ENCODE measurements at places on chromosomes 2 and 18.

GRCh38 chr2:36919041-36919837, 47.1 kb downstream of the STRN start:
- no peak for DNase-seq

GRCh38 chr2:59868981-59869380, 684.5 kb downstream of the BCL11A start:
- no peak for DNase-seq

GRCh38 chr2:207860685-207861084, 91.0 kb upstream of the FZD5 start:
- DNase-seq: no peak

- no peak for DNase-seq
Observed at GRCh38 chr2:133755480-133756300, 187.4 kb upstream of the NCKAP5 start.

- no peak for DNase-seq
Observed at GRCh38 chr18:51726614-51727013, 529.1 kb upstream of the MEX3C start.

DNA sequence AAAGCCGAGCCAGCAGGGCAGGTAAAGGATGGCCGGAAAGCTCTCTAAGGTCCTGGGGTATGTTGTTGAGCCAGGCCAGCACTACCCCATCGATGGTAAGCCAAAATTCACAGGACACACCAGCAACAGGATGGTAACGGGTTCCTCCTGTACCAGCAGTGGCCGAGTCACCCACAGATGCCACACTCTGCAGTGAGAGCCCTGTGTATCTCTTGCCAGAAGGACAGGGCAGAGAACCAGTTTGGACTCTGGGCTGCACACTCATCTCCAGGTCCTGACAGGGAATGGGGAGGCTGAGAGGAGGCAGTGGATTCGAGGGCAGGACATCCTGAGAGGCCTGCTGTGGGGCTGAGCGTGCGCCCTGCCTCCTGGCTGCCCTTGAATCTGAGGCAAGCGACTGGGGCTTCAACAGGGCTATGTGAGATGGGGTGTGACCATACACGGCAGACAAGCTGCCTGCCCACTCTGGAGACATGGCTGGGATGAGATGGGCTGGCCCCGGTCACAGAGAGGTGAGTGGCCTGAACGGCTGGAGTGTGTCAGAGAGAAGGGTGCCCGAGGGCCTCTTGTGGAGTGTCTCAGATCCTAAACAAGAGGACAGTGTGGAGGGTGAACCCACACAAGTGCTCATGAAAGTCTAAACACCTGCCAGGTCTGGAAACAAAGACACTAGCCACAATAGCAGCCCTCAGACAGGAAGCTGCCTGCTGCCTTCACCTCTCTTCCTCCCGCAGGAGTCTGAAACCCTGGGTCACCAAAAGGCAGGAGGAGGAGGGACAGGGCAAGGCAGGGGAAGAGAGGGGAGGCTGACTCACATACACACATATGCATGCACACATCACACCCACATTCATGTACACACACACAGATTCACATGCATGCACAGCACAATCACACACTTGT, 182.3 kb downstream of the LOXHD1 start:
- DNase-seq: no peak

DNA sequence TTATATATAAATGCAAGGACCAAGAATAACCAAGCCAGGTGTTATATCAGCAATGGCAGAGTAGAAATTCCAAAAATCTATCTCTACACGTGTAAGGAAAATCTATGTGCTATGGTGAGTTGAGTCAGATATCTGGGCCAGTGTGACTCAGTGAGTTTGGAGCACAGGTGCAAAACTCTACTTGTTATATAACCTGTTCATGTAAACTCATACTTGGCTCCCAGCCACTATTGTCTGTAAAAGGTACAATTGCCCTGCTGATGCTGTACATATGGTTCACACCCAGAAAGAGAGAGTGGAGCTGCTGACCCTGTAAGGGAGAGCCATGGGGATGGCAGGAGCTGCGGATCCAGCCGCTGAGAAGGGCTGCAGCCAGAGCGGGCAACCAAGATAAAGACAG, 112.0 kb downstream of the TRABD2A start:
- no peak for DNase-seq

GRCh38 chr2:180033993-180034894, 27.1 kb upstream of the CWC22 start:
- DNase-seq: no peak

All from cortex of kidney (tissue), 1 donor.